MCF 10A (cell line): ENCODE measurements at places on chromosomes 7 and 10. TPM values are rescaled to one million over a fixed set of nuclear protein-coding genes. Genes with fewer than 3 reads are reported as not detected.

GRCh38 chr7:48703466-48703865 lies 220.9 kb upstream of the CDC14C start:
- DNase-seq = no peak

DNA sequence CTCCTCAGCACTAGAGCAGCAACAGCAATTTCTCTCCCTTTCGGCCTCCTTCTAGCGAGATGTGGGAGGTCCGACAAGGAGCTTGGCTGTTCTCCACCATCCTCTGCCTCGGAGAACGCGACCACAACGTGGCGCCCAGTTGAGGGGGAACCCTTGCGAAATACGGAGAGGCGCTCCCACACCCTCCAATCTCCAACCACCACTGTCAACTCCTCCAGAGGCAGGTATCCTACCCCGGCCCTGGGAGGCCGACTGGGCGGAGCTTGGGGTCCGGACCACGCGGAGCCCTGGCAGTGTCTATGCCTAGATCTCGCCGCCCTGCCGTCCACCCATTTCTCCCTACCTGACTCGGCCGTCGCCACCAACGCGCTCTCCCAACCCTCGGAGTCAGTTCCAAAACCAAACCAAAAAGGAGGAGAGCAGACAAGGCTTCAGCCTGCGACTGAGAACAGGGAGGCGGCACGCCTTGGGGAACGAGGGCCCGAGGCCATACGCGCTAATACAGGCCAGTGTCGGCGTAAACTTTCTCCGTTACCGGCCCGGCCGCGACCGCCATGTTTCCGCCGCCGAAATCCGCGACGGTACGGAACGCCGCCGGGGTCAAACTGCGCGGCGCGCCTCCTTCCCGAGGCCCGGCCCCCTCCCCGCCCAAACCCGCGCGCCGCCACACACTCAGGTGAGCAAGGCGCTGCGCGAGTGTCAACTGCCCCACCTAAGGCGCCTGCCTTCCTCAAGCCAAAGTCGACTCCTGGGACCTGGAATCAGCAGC lies at the start of gene TMEM168:
Gene TMEM168 (minus strand): TSS at position 577 of the 769 bp plus-strand sequence. CDS start 5,568 bp downstream, outside the sequence.
- DNase-seq = peak; percentile 88

GRCh38 chr7:25770670-25771069 lies 381.3 kb upstream of the NFE2L3 start:
- DNase-seq = no peak

- DNase-seq = no peak
Observed at GRCh38 chr10:20381761-20382160, 515.4 kb downstream of the NEBL start.

DNA sequence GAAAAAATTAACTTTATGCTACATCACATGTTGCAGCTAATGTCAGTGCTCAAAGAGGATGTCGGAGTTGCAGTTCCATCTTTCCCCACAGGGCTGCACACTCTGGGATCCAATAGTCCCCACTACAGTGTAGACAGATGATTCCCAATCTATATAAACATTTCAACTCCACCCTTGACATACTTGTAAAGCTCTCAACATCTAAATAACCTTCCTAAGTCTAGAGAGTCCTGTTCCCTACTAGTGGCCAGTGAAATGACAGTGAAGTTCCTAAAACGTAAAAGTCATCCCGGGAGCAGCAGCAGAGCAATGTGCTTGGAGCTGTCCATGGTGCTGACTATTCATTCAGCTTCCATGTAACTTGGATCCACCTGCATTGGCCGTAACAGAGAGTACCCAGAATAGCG lies 145.1 kb downstream of the GRM8 start:
- peak; percentile 81 for DNase-seq

GRCh38 chr10:64477791-64478190 lies 956.6 kb downstream of the REEP3 start:
- DNase-seq = no peak

GRCh38 chr7:159036916-159037605 lies 107.6 kb downstream of the VIPR2 start:
- DNase-seq = no peak

DNA sequence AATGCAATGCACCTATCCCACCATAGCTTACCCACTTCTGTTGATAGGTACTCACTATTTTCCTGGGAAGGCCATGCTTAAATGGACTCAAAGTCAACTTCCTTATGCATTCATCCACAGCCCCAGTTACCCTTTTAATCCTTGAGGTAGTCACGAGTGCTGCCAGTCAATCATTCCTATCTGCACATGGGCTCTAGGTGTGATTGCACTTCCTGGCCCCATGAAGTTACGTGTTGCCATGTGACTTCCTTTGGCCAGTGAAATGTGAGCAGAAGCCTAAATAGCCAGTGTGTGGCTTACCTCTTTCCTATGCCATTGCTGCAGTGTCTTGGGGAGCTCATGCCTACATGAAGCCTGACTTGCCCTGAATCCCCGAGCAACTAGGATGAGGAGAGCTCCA lies 23.5 kb upstream of the EIF5AL1 start:
- no peak for DNase-seq

- DNase-seq = no peak
Observed at GRCh38 chr7:155354371-155355048, 56.8 kb downstream of the INSIG1 start.

DNA sequence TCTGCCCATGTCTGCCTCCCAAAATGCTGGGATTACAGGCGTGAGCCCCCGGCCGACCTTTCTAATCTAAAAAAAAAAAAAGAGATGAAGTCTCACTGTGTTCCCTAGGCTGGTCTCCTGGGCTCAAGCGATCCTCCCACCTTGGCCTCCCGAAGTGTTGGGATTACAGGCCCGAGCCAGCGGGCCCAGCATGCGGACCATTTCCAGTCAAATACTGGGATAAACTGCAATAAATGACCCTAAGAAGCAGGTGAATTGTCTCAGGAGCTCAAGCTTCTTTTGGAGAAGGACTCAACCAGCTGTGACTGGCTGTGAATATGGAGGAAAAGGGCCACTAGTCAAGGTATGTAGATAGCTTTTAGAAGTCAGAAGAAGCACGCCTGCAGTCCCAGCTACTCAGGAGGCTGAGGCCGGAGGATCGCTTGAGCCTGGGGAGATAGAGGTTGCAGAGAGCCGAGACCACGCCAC lies 550 bp upstream of the CREM start:
- DNase-seq = no peak

- peak; percentile 21 for DNase-seq
Observed at GRCh38 chr7:35593899-35594298, 101.0 kb downstream of the HERPUD2 start.

DNA sequence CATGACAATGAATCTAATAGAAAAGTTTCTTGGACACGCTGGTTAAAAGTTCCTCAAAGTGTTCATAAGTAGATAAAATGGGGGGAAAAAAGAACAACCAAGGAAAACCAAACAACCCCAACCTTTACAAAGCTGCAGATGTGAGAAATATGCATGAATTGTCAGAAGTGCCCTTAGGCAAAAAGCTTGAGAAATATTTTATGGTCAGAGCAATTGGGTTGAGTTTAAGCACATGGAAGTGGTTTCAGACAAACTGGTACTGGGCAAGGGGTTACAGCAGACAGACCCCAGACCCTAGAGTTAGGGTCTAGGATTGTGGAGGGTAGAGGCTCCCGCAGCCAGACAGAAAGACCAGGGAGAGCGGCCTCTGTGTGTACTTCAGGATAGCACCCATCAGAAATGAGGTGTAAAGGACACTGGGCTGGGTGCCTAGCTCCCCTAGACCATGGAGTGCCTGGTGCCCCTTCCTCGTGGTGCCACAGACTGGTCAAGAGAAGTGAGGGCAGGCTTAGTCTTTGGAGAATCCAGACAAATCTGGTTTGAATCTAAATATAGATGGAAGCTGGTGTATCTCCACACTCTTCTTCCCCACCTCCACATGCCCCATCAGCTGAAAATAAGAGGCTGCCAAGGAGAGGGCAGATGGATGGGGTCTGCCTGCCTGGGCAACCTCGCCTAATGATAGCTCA lies 37.3 kb downstream of the PNLIPRP2 start:
- no peak for DNase-seq

DNA sequence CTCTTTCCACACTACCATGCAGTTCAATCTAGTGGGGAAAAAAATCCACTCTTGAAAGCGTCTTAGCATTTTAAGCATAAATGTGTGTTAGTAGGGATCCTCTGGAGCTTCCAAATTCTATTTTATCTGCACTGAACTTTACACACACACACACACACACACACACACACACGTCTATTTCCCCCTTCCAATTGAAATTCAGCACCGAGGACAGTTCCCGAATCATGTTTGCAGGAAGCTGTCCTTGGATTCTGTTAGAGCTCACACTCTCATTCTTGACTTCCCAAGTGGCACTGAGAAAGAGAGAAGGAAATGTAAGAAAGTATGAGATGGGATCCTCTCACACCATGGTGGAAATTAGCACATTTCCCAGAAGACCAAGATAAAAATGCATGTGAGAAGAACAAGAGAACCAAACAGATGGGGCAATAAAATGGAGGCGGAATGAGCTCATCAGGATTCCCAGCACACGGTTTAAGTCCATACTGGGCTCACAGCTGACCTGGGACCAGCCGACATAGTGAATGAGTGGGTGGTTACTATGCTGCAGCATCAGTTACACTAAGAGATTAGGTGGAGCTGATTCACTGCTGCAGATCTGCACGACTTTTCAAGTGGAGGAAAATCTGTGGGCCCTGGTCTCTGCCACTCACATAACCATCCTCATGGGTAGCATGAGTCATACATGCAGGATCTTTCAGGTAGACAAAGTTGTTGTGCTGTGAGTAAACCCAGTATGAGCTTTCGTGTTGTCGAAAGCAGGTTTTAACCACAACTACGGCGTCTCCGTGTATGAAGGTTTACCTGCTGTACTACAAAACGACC lies 3.3 kb upstream of the NPTX2 start:
- peak; percentile 60 for DNase-seq

GRCh38 chr10:117442944-117443685 lies 67.9 kb upstream of the PDZD8 start:
- peak; percentile 97 for DNase-seq

DNA sequence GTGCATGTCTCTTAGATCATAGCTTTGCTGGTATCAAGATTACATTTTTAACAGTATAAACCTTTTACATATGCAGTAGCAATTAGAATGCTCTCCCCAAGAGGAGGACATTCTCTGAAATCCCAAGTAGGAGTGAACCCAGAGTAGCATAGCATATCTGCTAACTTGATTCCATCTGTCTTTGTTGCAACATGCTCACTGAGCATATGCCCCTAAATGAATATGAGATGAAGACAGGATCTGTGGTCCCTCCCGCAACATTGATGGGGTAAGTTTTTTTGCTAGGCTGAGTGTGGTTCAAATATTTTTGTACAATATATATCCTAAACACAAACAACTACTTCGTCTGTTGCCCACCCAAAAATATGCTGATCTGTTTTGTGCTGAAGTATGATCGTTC lies 534.2 kb upstream of the C7orf33 start:
- DNase-seq = no peak

DNA sequence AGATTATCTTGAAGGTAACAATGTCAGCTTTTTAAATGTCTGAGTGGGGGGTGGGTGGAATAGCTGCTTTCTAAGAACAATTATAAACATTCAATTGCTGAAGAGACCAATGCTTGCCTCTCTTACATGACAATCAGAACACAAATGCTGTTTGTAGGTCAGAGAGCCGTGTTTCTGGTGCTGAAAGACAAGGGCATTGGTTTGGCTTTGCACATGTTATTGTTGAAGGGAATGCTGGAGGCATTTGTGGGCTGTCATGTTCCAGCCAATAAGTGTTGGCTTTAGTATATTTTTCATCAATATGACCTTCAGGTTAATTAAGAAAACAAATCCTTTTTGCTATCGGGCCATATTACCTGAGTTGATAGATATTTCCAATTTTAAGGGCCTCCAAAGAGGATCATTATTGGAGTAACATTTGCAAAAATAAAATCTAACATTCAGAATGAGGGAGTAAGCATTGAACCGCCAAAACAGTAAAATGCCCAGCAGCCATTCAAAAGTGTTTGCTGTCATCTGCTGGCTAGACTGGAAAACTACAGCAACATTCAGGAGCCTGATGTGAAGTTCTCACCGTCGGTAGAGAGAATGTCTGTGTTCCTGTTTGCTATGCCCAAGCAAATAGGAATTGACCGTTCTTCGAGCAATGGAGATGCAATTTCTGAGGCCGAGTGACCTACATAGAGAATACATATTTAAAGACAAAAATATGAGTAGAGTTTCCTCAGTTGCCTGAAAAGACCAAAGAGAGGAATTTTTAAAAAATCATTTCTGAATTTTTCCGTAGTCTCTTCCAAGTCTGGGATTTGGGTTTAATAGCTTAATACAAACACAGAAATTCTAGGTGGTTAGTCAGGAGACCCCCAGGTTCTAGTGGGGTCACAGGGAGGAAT lies 118.9 kb downstream of the APBB1IP start:
- DNase-seq = peak; percentile 59

DNA sequence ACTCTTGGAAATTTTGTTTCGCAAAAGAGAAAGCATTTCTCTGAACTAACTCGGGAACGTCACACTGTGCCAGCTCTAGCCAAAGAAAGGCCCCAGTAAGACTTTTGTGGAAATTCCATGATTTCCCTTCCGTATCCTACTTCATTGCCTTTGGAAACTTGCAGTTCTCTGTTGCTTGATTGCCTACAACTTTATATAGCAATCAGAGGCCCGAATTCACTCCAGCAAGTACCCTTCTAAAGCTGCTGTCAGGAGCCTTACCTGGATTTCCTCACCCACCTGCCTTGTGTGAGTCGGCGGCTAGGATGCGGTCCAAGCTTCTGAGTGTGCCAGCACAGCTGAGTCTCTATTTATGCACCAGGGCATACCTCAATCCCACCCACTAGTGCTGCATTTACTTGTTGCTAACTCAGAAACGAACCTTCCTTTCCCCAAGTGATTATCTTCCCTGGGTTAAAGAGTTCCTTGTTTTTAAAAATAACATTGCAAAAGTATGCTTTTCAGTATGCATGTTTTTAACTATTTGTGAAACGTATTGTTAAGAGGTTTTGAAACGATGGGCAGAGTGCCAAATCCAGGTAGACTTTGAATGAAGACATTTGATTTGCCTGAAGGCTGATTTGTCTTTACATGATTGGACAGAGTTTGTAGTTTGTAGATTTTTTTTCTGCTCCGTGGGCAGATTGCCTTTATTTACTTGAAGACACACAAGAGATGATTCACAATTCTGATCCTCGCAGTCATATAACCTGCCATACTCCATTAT lies at the start of gene AGR2:
Gene AGR2 (minus strand): TSS at position 326 of the 766 bp plus-strand sequence. CDS start 3,203 bp downstream, outside the sequence.
- DNase-seq = peak; percentile 91

- DNase-seq = no peak
Observed at GRCh38 chr10:128563387-128563786, 437.2 kb upstream of the MKI67 start.

- no peak for DNase-seq
Observed at GRCh38 chr10:35462491-35462934, 126.2 kb downstream of the CCNY start.

- peak; percentile 87 for DNase-seq
Observed at GRCh38 chr10:5292196-5292735, 72.5 kb upstream of the UCN3 start.

NCF1 gene
- total RNA-seq = not detected in 2 replicates

TEX36 gene
- not detected in 2 replicates for total RNA-seq

ADCY1 gene
- total RNA-seq = 0.61 and 0.79 TPM in 2 replicates

TMEM120A gene
- total RNA-seq = 19.3 and 19.4 TPM in 2 replicates

TRDMT1 gene
- 5.4 and 8.7 TPM in 2 replicates for total RNA-seq

NPTX2 gene
- total RNA-seq = not detected in 2 replicates

MDFIC gene
- total RNA-seq = 7.8 and 8.1 TPM in 2 replicates

CFAP43 gene
- 0.25 and 0.42 TPM in 2 replicates for total RNA-seq

C10orf90 gene
- total RNA-seq = not detected in 2 replicates

PANK1 gene
- 4.7 and 6.1 TPM in 2 replicates for total RNA-seq

GJD4 gene
- not detected in 2 replicates for total RNA-seq
